ENCODE measurements at places on chromosomes 6 and 20. TPM values are rescaled to one million over a fixed set of nuclear protein-coding genes. Genes with fewer than 3 reads are reported as not detected.

GRCh38 chr6:18362058-18362561 is 25.0 kb upstream of the RNF144B start:
- no peak for DNase-seq

- no peak for DNase-seq
Measured at GRCh38 chr6:108837236-108837971, 10.8 kb upstream of the ARMC2 start.

DNA sequence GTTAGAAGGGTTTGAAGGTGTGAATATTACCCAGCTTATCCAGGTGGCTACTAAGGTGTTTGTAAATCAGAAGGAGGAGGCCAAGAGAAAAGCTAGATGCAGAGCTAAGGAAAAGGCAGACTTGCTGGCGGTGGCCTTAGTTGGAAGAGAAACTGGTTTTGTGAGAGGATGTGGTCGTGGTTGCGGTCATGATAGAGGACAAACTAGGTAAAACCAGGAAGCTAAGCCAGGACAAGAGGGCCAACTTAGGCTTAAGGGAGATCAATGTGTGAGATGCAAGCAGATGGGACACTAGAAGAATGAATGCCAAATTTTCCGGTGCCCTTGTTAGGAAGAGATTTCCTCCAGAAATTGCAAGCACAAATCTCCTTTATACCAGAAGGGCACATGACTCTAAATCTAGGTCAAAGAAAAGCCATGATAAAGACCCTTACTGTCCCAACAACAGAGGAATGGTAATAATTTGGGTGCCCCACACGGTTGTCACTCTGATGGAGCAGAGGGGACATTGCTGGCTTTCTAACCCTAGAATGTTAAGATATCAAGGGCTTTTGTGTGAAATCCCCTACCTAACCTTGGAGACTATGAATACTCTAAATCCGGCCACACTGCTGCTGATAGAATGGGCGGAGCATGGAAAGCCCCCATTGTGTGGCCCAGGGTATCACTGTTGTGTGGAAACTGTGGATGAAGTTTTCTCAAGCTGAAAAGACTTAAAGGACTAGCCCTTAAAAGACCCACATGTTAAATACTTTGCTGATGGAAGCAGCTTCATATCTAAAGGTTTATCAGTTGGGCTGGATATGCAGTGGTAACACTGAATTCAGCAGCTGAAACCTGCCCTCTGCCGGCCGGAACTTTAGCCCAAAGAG is 7.8 kb downstream of the IL22RA2 start:
- no peak for DNase-seq

GRCh38 chr20:51978070-51978501 is 175.8 kb upstream of the SALL4 start:
- DNase-seq: no peak

GRCh38 chr6:63514488-63515173 is 57.6 kb upstream of the LOC128125822 start:
- DNase-seq: no peak

GRCh38 chr6:12097791-12098190 is 85.7 kb downstream of the HIVEP1 start:
- no peak for DNase-seq

DNA sequence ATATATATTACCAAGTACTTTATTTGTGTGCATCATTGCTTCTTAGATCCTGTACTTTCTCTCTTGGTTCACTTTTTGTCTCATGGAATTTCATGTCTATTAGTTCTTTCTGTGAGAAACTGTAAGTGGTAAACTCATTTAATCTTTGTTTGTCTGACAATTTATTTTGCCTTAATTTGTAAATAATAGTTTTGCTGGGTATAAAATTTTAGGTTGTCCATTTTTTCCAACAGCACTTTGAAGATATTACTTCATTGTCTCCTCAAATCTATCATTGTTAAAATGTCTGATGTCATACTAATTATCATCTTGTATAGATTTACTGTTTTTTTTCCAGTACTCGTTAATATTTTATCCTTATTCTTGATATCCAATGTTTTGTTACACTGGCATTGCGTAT is 205.2 kb upstream of the CDYL start:
- DNase-seq: no peak

Gene COL11A2
- total RNA-seq: 2.0 TPM

Gene TMEM181
- total RNA-seq: 24.4 TPM
